ENCODE measurements at places on chromosomes 6 and 20. TPM values are rescaled to one million over a fixed set of nuclear protein-coding genes. Genes with fewer than 3 reads are reported as not detected.

DNA sequence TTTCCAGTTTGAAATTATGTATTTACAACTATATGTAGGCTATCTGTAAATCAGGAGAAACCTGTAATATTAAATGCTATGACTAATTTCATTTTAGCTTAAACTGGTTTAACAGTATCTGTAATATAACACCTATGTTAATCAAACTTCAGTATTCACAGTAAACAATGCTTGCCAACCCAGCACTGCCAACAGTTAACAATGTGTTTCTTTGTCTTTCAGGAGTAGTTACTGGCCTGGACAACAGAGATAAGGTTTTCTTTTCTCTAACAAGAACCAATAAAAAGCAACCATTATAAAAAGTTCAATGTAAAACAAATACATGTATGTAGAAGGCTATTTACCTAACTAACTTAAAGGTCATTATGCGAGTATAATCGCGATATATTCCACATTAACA is 158.8 kb downstream of the CDK19 start:
- no peak for DNase-seq
- no peaks in the 10 kb centered on the region for H3K27me3 ChIP-seq
- H3K4me3 ChIP-seq, result no peak overlapping the region
- no peaks in the 10 kb centered on the region for H3K36me3 ChIP-seq
- peak overlapping the region; percentile 51 for H3K27ac ChIP-seq

DNA sequence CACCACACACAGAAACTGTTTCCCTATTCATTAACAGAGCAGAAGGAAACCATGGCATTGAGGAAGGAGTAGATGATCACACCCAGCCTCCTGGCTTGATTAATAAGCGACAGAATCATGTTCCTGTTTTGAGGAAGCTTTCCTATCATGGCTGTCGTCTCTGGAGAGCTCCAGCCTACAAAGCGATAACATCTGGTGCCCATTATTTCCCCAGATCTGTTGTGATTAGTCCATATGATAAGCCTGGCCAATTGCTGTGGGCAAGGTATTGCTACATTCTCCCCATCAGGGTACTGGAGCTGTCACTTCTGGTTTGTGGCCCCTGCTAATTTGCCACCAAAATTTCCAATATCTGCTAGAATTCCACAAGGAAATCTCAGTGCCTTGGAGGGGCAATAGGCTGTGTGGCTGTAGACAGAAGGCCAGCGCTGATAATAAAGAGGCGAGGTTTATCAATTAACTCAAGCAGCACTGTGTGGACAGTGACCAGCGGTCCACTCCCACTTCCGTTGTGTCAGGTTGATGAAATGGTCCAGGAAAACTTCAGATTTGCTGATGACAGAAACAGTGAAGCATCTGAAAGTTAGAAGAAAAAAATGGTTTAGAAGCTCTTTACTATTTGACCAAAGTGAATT is 66.4 kb downstream of the OLIG3 start:
- no peaks in the 10 kb centered on the region for H3K27me3 ChIP-seq
- no peak overlapping the region for H3K4me3 ChIP-seq
- H3K36me3 ChIP-seq, result no peaks in the 10 kb centered on the region
- H3K4me1 ChIP-seq, result no peaks in the 10 kb centered on the region
- no peak overlapping the region for H3K27ac ChIP-seq
- no peak for DNase-seq

DNA sequence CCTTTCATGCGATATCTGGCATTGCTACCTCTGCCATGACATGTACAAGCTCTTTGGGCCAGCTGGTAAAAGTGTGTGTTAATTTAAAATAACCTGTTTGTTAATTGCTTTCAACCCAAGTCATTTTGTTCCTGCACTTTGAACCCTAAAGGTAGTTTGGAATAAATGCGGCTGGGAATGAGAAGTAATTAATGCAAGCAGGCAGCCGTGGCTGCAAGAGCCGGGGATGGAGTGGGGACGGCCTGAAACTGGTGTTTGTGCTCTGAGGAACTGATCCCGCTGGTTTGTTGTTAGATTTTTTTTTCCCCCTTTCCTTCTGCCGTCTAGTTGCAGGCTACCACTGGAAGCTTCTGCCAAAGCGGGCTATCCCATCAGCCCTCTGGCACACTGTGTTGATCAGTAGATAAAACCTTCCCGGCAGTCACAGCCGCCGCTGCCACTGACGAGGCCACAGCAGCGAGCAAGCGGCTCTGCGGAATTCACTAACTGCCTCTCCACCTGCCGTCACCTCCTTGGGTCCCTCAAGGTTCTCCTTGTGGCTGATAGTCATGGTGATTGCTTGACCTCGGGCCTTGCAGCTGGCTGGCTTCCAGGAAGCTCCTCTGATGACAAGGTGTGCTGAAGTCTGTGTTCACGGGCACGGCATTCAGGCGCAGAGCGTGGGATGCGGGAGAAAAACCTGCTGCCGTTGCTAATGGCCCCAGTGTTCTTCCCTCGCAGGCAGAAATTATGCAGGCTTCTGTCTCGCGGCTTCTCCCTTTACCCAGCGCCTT is 315.9 kb downstream of the TFAP2A start:
- H3K4me1 ChIP-seq, result no peaks in the 10 kb centered on the region
- DNase-seq, result peak; percentile 9
- H3K4me3 ChIP-seq, result no peak overlapping the region
- no peak overlapping the region for H3K27ac ChIP-seq

- no peaks in the 10 kb centered on the region for H3K4me1 ChIP-seq
- H3K4me3 ChIP-seq, result no peak overlapping the region
These were observed 214.8 kb downstream of the ADGB start for GRCh38 chr6:146813554-146813953.

- no peaks in the 10 kb centered on the region for H3K36me3 ChIP-seq
- H3K27me3 ChIP-seq, result no peaks in the 10 kb centered on the region
- peak overlapping the region; percentile 82 for H3K27ac ChIP-seq
These were observed 25.6 kb downstream of the WRNIP1 start for GRCh38 chr6:2790588-2791449.

DNA sequence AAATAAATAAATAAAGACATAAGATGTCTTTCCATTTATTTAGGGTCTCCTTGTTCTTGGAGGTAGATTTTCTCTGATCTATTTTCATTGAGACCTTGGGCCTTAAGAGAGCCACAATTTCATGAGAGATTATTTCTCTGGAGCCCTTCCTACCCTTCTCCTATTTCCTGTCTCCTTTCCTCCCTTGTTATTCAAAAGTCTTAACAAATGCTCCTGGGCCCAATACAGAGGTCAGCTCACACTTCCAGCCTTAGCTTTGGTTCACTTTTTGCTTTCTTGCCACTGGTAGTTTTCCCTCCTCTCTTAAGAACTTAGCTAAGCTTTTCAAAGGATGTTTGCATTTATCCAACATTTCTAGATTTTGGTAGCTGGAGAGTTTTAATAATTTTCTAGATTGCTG is 44.0 kb downstream of the PTPRA start:
- no peaks in the 10 kb centered on the region for H3K36me3 ChIP-seq
- no peaks in the 10 kb centered on the region for H3K27me3 ChIP-seq
- peaks cover 6% of the 10 kb centered on the region for H3K4me1 ChIP-seq
- no peak overlapping the region for H3K4me3 ChIP-seq
- H3K27ac ChIP-seq, result no peak overlapping the region

GRCh38 chr20:316316-317068 is 8.9 kb upstream of the SOX12 start:
- H3K27me3 ChIP-seq, result no peaks in the 10 kb centered on the region
- no peak for DNase-seq
- H3K27ac ChIP-seq, result no peak overlapping the region
- no peak overlapping the region for H3K4me3 ChIP-seq

GRCh38 chr6:16239798-16240123 is 1.4 kb downstream of the GMPR start:
- H3K36me3 ChIP-seq, result no peaks in the 10 kb centered on the region
- DNase-seq, result no peak
- H3K4me3 ChIP-seq, result peak overlapping the region; percentile 60
- H3K27me3 ChIP-seq, result no peaks in the 10 kb centered on the region
- H3K27ac ChIP-seq, result peak overlapping the region; percentile 73

GRCh38 chr6:169451065-169451838 is 197.6 kb upstream of the THBS2 start:
- H3K27ac ChIP-seq, result peak overlapping the region; percentile 76
- no peaks in the 10 kb centered on the region for H3K36me3 ChIP-seq
- H3K4me1 ChIP-seq, result peaks cover 5% of the 10 kb centered on the region
- no peak for DNase-seq

DNA sequence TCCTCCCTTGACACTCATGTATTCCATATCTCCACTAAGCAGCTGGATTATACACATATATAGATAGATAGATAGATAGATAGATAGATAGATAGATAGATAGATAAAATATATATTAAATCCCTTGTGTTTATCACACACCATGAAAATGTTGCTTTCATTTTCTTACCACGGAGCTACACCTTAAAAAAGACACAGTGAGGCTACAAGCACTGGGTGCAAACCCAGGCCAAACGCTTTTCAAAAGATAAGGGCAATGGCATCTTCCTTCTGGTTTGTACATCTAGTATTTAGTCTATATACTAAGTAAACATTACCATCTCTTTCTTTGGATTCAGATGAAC is 377.1 kb downstream of the ESR1 start:
- no peaks in the 10 kb centered on the region for H3K27me3 ChIP-seq
- no peaks in the 10 kb centered on the region for H3K4me1 ChIP-seq
- no peak overlapping the region for H3K4me3 ChIP-seq
- peaks cover 4% of the 10 kb centered on the region for H3K36me3 ChIP-seq
- H3K27ac ChIP-seq, result no peak overlapping the region

GRCh38 chr20:59518881-59519706 is 85.2 kb upstream of the PHACTR3 start:
- peak; percentile 16 for DNase-seq
- no peak overlapping the region for H3K4me3 ChIP-seq
- H3K4me1 ChIP-seq, result no peaks in the 10 kb centered on the region

DNA sequence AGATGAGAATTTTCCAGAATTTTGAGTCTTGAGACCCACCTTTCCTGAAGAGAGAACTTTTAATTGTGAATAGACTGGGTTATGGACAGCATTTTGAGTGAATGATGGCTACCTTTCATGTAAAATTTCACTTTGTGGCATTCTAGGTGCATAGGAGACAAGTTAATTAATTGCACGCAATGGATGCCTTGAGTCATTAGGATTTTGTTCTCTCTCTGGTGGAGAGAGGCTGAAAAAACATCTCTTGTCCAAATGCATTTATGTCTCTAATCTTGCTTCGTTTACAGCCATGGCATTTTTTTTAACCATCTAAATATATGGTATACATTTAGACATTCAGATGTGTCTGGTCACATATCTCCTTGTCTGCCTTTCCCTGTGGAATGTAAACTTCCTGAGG is 3.1 kb downstream of the RHAG start:
- H3K4me3 ChIP-seq, result no peak overlapping the region
- no peaks in the 10 kb centered on the region for H3K36me3 ChIP-seq
- no peaks in the 10 kb centered on the region for H3K4me1 ChIP-seq
- no peak overlapping the region for H3K27ac ChIP-seq
- no peaks in the 10 kb centered on the region for H3K27me3 ChIP-seq

DNA sequence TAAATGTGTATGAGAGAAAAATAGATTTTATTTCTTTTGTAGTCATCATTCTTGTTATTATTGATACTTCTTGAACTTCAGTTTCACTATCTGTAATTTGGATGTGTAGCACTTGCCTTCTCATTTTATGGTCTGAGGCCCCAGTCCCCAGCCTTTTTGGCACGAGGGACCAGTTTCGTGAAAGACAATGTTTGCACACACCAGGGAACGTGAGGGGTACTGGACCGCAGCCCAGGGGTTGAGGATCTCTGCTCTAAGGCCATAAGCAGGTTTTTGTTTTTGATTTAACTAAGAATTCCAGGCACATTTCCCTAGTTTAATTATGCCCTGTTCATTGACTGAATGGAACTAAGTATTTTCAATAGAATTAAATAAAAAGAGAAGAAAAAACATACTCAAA is 261.5 kb downstream of the BMP2 start:
- H3K4me1 ChIP-seq, result no peaks in the 10 kb centered on the region
- no peak overlapping the region for H3K27ac ChIP-seq
- H3K27me3 ChIP-seq, result no peaks in the 10 kb centered on the region
- no peaks in the 10 kb centered on the region for H3K36me3 ChIP-seq

DNA sequence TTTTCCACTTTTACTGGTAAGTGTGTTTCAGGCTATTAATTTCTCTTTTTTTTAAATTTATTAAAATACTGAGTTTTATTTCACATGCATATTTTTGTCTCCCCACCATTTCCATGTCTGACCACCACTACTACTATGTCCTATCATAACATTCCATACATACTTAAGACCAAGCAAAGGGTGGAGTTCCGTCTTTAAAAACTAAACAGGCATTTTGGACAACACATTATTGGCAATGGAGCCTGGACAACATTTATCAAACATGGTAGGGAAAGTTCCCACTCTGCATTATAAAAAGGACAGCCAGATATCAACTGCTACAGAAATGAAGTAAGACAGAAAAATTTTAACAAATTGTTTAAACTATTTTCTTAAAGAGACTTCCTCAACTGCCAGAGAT is 91.9 kb downstream of the LMBRD1 start:
- no peak overlapping the region for H3K27ac ChIP-seq
- H3K36me3 ChIP-seq, result no peaks in the 10 kb centered on the region
- no peaks in the 10 kb centered on the region for H3K27me3 ChIP-seq
- DNase-seq, result no peak
- no peak overlapping the region for H3K4me3 ChIP-seq

- no peaks in the 10 kb centered on the region for H3K36me3 ChIP-seq
- no peaks in the 10 kb centered on the region for H3K27me3 ChIP-seq
- H3K4me1 ChIP-seq, result no peaks in the 10 kb centered on the region
- H3K27ac ChIP-seq, result no peak overlapping the region
These were observed 221.7 kb upstream of the HTR1E start for GRCh38 chr6:86715676-86716075.

DNA sequence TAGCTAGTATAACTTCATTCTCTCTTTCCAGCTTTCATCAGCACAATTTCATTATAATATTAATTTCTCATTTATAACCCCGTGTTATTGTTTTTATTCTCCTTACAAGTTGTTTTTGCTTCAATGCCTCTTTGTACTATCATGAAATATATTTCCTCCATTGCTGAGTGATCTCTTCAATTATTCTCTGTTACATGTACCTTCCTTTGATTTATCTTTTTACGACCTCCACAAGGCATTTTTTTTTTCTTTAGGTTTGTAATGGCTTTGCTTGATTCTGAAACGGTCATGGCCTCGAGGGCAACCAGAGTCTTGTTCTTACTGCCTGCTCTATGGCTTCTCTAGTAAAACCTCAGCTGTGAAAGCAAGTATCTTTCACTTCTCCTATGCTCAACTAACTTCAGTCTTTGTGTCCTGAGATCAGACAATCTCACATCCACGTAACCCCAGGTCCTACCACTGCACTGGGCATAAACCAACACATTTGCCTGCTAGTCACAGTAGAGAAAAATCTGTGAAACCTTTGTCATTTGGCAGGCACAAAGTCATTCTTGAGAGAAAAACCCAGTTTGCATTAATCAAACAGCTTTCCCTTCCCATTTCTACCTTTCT is 119.9 kb downstream of the UST start:
- no peaks in the 10 kb centered on the region for H3K27me3 ChIP-seq
- no peak for DNase-seq
- no peaks in the 10 kb centered on the region for H3K36me3 ChIP-seq

- H3K36me3 ChIP-seq, result no peaks in the 10 kb centered on the region
- DNase-seq, result peak; percentile 63
- no peak overlapping the region for H3K27ac ChIP-seq
- H3K27me3 ChIP-seq, result peaks cover 22% of the 10 kb centered on the region
- H3K4me1 ChIP-seq, result no peaks in the 10 kb centered on the region
These were observed 12.1 kb upstream of the PDYN start for GRCh38 chr20:2005831-2006426.

Gene KIF25
- total RNA-seq, result not detected

Gene SLC32A1
- total RNA-seq, result not detected

Gene HLA-DOB
- total RNA-seq, result 5.7 TPM

Gene TTK
- 2.2 TPM for total RNA-seq

Gene BAG2
- 49.0 TPM for total RNA-seq

Gene GGTLC1
- total RNA-seq, result not detected

Gene CDH4
- total RNA-seq, result not detected

Gene FOXQ1
- total RNA-seq, result not detected

Gene SGK2
- total RNA-seq, result 293 TPM

Gene LAMA4
- 52.9 TPM for total RNA-seq

Gene MLIP
- not detected for total RNA-seq
